Neural crest cell (in vitro differentiated cells): ENCODE measurements at places on chromosomes 5 and 9. TPM values are rescaled to one million over a fixed set of nuclear protein-coding genes. Genes with fewer than 3 reads are reported as not detected.

DNA sequence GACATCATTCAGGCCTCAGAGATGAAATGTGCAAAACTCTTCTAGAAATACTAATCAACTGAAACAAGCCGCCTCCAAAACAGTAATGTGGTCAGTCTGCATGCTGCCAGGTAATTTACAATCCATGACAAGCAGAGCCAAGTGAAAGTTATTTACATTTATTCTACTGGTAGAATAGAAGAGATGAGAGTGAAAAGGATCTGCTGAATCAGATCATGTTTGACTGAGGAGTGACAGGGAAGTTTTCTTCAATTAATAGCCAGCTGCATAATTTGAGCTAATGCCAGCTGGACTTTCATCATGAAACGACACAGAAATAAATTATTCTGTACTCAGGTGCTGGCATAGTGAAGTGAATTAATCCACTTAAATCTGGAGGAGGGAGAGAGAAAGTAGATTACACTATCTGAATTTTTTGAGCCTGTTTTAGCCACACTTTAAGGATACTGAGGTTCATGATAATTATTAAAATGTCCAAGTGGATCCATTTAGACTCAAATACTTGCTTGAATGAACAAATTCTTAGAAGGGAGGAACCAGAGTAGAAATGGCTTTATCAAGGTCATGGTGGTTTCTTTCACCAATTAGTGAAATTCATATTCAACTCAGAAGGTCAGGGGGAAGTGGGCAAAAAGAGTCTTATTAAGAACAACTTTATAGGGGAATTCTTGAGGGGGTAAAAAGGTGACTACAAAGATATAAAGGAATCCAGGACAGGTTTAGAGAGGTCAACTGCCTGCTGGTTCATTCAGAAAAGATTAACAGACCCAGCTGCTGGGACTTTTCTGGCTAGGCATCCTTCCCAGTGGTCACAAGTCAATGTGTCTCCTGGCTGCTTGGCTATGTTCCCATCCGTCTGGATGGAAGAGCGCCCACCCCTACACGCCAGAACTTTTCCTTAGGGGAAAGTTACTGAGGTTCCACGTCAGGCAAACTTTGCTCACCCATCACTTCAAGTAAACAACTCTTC lies 350.4 kb downstream of the PDE4D start:
- no peak for DNase-seq

DNA sequence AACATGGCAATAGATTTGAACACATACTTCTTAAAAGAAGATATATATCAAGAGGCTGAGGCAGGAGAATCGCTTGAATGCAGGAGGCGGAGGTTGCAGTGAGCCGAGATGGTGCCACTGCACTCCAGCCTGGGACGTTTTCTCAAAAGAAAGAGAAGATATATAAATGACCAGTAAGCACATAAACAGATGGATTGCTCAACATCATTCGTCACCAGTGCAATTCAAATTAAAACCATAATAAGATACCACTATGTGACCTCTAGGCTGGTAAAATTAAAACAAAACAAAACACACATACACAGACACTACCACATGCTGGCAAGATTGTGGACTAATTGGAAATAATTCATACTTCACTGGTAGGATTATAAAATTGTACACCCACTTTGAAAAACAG lies 5.3 kb upstream of the TXN start:
- no peak for DNase-seq

GRCh38 chr9:84862308-84862707 lies 192.8 kb downstream of the NTRK2 start:
- no peak for DNase-seq

GRCh38 chr5:17878541-17878940 lies 244.3 kb downstream of the TAF11L14 start:
- DNase-seq = no peak

DNA sequence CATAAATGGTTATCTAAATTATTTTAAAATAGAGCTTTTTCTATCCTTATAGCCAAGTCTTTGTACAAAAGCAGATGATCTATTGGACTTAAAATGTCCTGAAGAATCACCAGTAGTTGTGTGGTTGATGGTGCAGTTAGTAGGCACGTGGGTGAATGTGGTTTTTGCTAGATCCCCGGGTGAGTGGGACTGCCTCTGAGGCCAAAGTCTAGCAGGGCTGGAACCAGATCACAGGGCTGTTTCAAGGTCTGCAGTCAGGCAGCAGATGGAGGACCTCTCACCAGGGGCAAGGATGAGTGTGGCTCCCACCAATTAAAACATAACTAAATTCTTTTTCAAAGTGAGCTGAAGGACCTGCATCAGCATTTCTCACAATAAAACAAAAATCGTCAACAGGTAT lies 604.7 kb upstream of the FTMT start:
- DNase-seq = no peak

The GFPT2 gene
- total RNA-seq = 11.1 and 12.5 TPM in 2 replicates

The PDE8B gene
- 0.44 and 1.1 TPM in 2 replicates for total RNA-seq

The ANKRD31 gene
- 0.39 and 0.51 TPM in 2 replicates for total RNA-seq
